Stimulated activated CD4-positive, alpha-beta T cell treated with anti-CD3 and anti-CD28 coated beads, Interleukin-4, amount 100 ng/mL, for 1 hour (primary cell): ENCODE measurements at places on chromosomes 16 and 17.

DNA sequence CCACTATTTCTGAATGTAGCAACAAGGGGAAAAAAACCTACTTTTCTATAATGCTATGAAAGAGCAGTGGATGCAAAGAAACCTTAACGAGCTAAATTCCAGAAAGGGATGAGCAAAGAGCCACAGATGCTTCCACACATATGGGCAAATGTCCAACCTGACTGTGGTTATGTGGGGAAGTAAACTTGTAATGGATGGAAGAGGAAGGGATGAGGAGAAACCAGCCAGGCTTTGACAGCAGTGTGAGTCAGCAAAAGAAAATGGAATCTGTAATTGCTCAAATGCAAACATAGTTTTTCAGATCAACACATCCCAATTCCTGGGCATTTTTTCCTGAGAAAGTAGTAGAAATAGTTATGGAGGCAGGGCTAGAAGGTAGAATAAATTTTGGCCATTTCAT lies 204.8 kb upstream of the CPHXL start:
- no peak for DNase-seq

DNA sequence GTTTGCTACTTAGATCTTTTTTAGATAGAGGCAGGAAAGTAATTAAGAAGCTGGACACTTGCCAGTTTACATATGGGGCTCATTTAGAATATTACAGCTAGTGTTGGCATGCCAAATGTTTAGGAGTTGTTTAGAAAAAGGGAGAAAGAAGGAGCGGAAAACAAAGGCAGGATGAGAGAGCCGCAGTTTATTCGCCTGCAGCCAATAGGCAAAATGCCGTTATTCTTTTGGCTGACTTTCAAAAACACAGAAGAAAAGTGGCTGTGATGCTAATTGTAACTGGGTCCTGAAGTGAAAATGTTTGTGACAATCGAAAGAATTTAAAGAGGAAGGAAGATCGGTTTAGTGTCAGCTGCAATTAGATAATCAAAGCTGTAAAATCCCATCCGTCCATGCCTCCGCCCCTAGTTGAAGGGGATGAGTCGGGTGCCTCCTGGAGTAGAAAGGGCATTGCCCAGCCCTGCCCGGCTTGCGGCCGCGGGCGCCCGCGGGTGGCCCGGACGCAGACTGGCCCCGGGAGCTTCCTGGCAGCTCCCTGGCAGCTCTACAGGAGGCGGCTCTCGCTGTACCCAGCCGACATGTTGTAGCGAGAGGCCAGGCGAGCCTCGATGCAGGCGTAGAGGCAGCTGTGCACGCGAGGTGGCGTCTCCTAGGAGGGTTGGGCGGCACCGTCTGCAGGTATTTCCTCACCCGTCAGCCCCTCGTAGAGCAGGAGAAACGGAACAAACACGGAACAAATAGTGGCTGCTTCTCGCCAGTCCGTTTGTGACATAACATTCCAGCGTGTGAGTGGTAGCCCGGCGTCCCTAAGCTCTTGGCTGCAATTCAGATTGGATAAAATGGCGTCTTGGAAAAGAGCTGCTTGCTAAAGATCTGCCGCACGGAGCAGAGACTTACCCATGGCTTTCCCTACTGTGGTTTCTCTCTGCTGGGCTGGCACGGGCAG lies 82.2 kb downstream of the TNRC6C start:
- peak; percentile 35 for DNase-seq

- DNase-seq = no peak
These were observed 24.2 kb downstream of the CYB5B start for GRCh38 chr16:69448470-69449193.

DNA sequence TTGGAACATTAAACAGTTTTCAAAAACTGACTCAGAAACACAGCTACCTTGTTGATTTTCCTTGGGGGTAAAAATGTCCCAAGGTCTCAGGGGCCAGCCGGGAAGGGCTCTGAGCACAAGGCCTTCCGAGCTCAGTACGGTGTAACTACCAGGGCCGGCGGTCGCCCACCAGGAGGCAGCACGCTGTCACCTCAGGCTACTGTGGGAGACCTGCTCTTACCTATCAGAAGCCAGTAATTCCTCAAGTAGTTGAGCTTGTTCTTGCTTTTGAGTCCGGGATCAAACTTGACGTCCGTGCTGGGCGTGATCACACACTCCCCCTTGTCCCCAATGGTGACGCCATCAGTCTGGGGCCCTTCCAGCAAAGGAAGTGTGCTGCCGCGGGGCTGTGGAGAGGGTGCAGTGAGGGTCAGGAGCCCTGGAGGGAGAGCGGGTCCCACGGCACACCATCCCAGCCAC lies 43.4 kb upstream of the ICAM2 start:
- peak; percentile 64 for DNase-seq

GRCh38 chr17:6366221-6366666 lies 68.7 kb downstream of the AIPL1 start:
- DNase-seq = no peak

DNA sequence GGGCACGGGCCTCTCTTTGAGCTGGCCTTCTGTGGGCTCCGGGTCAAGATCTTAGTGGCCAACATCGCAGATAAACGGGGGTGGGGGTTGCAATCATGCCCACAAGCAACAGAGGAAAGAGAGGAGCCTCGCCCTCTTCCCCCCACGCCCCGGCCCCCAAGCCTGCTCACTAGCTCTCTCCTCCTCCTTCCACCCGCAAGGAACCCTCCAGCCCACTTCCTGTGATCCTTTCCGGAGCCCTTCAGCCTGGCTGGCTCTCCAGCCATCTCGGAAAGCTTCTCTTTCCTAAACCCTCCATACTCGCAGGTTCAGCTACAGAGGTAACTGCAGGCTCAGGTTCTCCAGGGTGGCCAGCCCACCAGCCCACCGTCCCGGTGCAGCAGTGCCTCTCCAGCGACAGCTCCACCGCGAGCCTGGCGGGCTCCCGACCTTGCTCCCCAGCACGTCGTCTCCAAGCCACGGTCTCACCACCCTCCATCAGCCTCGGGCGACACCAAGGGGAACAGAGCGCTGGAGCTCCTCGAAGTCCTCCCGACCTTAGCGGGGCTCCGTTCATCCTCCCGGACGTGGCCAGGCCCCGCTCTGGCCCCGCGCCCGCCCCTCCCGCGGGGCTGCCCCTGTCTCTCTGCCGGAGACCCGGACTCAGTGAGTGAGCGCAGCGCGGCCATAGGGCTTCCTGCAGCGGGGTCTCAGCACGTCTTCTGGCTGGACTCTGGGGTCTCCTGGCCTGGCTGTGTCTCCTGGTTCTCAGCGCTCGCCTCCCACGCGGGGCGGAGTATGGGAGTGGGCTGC lies 12.9 kb upstream of the ODF4 start:
- DNase-seq = peak; percentile 10
